ENCODE measurements at places on chromosomes 2 and 18. TPM values are rescaled to one million over a fixed set of nuclear protein-coding genes. Genes with fewer than 3 reads are reported as not detected.
A peak's percentile ranks its signal among the peaks of the same experiment; 100 is the strongest.

- no peaks in the 10 kb centered on the region for H3K36me3 ChIP-seq
- no peaks in the 10 kb centered on the region for H3K4me1 ChIP-seq
- no peak for DNase-seq
- no peak overlapping the region for H3K4me3 ChIP-seq
- no peaks in the 10 kb centered on the region for H3K27me3 ChIP-seq
Observed at GRCh38 chr2:170679607-170680079, 35.5 kb upstream of the SP5 start.

DNA sequence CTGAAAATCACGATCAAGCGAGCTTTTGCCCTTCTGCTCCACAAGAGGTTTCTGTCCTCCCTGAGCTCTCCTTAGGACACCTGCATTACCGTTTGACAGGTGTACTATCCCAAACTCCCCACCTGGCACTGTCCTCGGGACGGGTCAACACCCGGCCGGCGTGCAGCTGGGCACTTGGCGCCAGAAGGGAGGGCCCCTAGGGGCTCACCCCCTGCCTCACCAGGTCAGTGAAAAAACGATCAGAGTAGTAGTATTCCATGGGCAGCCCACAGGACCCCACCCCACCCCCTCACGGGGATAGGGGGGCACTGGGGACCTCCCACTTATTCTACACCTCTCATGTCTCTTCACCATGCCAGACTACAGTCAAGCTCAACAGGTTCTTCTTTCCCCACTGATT is 117.6 kb upstream of the ANKRD30BL start:
- no peaks in the 10 kb centered on the region for H3K27me3 ChIP-seq
- no peak for DNase-seq
- H3K36me3 ChIP-seq = no peaks in the 10 kb centered on the region
- H3K4me1 ChIP-seq = no peaks in the 10 kb centered on the region
- no peak overlapping the region for H3K4me3 ChIP-seq

DNA sequence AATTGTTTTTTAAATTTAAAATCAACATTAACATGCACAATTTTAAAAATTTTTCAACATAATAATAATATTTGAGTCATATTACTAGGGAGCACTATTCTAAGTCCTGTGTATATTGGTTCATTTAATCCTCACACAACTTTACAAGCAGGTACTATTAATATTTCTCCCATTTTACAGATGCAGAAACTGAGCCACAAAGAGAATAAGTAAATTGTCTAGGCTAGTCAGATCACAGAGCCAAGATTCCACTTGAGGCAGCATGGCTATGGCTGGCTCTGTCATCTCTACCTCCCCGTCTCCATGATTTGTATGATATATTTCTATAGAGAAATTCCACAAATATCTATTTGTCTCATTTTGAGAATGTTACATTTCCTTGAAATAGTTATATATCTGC is 15.1 kb downstream of the CCNT2 start:
- no peaks in the 10 kb centered on the region for H3K4me1 ChIP-seq
- no peak overlapping the region for H3K27ac ChIP-seq
- H3K4me3 ChIP-seq = no peak overlapping the region
- no peaks in the 10 kb centered on the region for H3K27me3 ChIP-seq

TRIB2 gene
- total RNA-seq = 12.4 TPM

DNA sequence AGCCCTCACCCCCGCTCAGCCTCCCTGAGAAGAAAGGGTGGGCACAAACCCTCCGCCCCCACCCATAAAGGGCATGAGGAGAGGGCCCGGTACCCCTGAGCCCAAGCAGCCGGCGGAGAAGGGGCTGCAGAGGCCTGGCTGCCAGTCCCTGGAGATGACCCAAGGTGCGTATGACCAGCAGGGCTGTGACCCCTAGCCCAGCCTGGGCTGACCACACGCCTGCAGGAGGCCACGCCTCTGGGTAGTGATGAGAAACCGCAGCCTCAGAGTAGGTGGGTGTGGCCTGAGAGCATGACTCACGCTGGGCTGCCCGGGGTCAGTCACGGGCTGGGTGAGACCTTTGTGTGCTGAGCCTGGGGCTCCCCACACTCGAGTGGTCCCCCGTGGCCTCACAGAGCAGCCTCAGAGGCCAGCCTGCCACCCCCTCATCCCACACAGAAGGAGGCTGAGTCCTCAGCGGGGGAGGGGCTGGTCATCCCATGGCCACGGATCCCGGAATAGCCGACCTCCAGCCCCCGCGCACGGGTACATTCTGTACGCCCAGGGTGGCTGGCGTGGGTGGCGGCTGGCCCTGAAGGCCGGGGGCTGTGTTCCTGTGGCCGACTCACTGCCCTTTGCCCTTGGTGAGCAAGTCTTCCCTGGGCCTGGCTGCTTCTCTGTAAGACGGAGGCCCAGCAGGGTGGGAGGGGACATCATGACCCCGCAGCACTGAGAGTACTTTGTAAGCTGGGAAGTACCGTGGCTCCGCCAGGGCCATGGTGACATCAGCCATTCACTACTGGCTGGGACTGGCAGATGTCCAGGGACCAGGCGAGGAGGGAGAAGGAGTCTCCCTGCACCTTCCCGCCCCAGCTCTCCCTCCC is 110.8 kb upstream of the OTOS start:
- peak overlapping the region; percentile 85 for H3K27ac ChIP-seq
- peaks cover 74% of the 10 kb centered on the region for H3K4me1 ChIP-seq

DNA sequence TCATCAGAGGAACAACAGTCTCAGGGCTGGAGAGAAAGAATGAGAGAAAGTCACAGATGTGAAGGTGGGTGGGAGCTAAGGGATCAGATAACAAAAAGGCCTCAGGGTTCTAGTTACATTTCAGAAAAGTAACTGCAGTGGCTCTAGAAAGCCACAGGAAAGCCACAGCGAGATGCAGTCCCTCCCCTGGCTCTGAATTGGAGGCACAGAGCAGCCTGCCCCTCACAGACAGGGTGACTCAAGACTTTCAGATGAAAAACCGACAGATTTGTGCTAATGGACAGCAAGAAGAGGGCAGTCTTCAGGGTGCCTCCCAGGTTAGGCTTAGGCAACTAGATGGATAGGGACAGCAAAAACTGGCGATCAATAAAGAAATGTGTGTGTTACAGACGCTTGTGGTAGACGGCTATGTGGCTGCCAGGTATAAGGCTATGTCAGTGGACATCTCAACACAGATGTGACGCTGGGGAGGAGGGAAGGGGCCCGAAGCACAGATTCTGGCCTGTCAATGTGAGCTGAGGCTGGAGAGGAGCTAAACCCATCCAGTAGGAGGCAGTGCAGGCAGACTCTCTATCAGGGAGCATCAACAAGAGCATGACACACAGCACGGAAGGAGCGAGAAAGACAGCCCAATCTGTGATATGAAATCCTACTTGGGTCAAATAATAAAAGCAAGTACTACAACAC is 26.2 kb downstream of the UNC50 start:
- no peaks in the 10 kb centered on the region for H3K36me3 ChIP-seq
- no peaks in the 10 kb centered on the region for H3K27me3 ChIP-seq
- no peak overlapping the region for H3K4me3 ChIP-seq
- peak; percentile 7 for DNase-seq

C2orf81 gene
- total RNA-seq = 6.5 TPM
